AG04449 (cell line): ENCODE measurements at places on chromosomes 3 and 15.

GRCh38 chr15:92663250-92663951 is 7.8 kb upstream of the FAM174B start:
- DNase-seq: no peak

DNA sequence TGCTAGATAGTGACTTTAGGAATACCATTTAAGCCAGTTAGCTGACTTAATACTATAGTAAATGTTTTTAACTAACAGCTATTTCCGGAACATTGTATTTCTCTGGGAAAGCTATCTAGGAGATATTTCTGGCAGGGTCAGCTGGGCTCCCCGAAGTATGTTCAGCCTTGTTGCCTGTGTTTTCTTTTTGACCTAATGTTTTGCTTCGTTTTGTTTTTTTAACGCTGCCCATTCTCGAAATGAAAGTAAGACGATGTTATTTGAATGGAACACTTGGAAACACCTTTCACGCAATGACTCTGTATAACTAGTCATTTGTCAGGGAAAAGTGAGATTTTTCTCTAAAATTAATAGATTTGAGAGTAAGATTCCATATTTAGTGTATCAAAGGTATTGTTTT is 702.9 kb upstream of the NAALADL2 start:
- no peak for DNase-seq

DNA sequence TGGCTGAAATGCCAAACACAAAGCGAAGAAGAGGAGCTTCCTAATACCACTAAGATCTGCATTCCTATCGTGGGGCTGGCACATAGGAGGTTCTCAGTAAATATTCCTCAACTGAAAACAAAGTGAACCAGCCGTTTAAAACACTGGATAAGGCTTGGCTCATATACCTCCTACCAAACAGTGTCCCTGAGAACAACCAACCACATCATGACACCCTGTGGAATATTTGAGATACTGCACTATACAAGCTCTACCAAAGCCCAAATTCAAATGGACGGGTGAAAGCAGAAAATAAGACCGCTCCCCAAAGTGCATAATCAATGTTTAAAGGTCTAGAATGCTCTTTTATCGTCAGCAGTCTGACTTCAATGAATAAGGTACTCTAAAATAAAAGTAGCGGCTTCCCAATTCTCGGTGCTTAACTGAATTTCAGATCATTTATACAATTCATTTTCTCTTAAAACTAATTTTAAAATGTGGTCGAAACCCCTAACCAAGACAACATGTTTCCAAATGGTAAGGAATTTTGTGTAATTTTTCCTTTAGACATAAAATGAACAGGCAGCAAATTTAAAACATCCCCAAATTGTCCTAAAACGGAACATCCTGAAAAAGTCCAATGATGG is 425.8 kb downstream of the ERC2 start:
- DNase-seq: peak; percentile 16

GRCh38 chr3:133540896-133541674 is 32.4 kb upstream of the CDV3 start:
- no peak for DNase-seq

DNA sequence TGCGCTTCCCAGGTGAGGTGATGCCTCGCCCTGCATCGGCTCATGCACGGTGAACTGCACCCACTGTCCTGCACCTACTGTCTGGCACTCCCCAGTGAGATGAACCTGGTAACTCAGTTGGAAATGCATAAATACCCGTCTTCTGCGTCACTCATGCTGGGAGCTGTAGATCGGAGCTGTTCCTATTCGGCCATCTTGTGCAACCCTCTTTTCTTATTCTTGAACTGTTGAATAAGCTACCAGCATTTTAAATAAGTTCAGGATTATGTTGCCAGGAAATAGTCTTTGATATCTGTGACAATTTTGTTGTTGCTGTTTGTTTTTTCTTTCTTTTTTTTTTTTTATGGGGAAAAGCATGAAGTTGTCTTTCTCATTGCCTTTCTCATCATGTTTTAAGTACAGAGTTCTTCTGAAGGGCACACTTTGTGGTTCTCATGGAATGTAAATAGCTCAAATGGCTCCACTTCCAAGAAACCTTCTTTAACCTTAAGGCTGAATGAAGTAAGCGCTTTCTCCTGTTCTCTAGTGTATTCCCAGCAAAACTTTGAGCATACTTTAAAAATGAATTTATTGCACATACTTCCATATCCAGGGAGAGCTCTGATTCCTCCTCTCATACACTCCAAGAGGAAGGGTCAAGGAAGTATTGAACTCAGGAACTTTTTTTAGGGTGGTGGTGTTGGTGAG is 468.0 kb upstream of the TBL1XR1 start:
- DNase-seq: peak; percentile 45

- no peak for DNase-seq
Observed at GRCh38 chr3:73848173-73848906, 223.6 kb upstream of the PDZRN3 start.
